Endothelial cell (in vitro differentiated cells): ENCODE measurements at places on chromosomes 12 and 14. TPM values are rescaled to one million over a fixed set of nuclear protein-coding genes. Genes with fewer than 3 reads are reported as not detected.

The HOXC10 gene
- total RNA-seq: 1.9 TPM

DNA sequence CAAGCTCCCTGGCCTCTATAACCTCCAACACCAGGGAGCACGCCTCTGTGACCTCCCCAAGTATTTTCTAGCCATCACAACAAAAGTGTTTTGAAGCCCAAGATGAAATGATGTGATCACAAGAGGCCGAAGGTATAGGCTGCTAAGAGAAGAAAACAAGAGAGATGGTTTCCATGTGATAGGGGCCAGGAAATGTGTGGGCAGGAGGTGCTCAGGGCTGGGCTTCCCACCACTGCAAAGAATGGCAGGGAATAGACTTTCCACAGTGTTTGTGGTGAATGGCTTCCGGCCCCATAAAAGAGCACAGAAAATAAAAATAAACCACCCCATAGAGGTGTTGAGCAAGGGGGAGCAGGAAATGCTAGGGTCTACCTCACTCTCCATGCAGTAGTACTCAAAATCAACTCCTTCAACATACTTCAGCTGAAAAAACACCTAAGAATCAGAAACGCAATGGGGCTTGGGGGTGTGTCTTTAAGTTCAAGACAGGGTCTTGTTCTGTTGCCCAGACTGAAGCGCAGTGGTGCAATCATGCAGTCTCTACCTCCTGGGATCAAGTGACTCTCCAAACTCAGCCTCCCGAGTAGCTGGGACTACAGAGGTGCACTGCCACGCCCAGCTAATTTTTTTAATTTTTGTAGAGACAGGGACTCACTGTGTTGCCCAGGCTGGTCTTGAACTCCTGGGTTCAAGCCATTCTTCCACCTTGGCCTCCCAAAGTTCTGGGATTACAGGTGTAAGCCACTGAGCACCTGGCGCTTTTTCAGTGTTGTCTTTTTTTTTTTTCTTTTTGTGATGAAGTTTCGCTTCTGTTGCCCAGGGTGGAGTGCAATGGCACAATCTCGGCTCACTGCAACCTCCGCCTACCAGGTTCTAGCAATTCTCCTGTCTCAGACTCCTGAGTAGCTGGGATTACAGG, 27.1 kb downstream of the DAD1 start:
- peak overlapping the region; percentile 32 for H3K27ac ChIP-seq
- no peak for DNase-seq
- H3K36me3 ChIP-seq: peaks cover 4% of the 10 kb centered on the region
- peaks cover 40% of the 10 kb centered on the region for H3K4me1 ChIP-seq
- H3K27me3 ChIP-seq: peaks cover 10% of the 10 kb centered on the region

- H3K27me3 ChIP-seq: peaks cover 7% of the 10 kb centered on the region
- DNase-seq: no peak
- H3K36me3 ChIP-seq: peaks cover 9% of the 10 kb centered on the region
- peaks cover 40% of the 10 kb centered on the region for H3K4me1 ChIP-seq
- H3K4me3 ChIP-seq: no peak overlapping the region
Measured at GRCh38 chr14:81521356-81521755, 12.3 kb downstream of the SEL1L start.

- no peak for DNase-seq
- peaks cover 11% of the 10 kb centered on the region for H3K27me3 ChIP-seq
- H3K36me3 ChIP-seq: peaks cover 3% of the 10 kb centered on the region
- H3K27ac ChIP-seq: no peak overlapping the region
- no peak overlapping the region for H3K4me3 ChIP-seq
Measured at GRCh38 chr12:34341362-34341733, 319.1 kb downstream of the ALG10 start.

- no peaks in the 10 kb centered on the region for H3K36me3 ChIP-seq
- no peak overlapping the region for H3K27ac ChIP-seq
- H3K4me3 ChIP-seq: no peak overlapping the region
- no peak for DNase-seq
- peaks cover 1% of the 10 kb centered on the region for H3K27me3 ChIP-seq
Measured at GRCh38 chr14:23173031-23173430, 10.4 kb downstream of the SLC7A8 start.

- no peaks in the 10 kb centered on the region for H3K36me3 ChIP-seq
- no peak for DNase-seq
- peak overlapping the region; percentile 2 for H3K4me3 ChIP-seq
- no peak overlapping the region for H3K27ac ChIP-seq
- H3K27me3 ChIP-seq: no peaks in the 10 kb centered on the region
- no peaks in the 10 kb centered on the region for H3K4me1 ChIP-seq
Measured at GRCh38 chr14:34693228-34693939, 21.0 kb downstream of the CFL2 start.

The FLRT2 gene
- 7.8 TPM for total RNA-seq

DNA sequence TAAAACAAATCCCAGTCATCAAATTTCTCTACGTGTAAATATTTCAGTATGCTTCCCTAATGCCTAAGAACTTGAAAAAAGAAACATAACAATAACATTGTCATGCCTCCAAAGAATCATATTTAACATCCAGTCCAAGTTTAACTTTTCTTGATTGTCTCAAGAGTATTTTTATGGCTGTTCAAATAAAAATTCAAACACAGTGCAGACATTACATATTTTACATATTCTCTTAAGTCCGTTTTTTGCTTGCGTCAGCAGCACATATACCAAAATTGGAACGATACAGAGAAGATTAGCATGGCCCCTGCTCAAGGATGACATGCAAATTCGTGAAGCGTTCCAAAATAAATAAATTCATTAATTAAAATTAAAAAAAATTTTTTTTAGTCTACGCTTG, 23.3 kb upstream of the EEA1 start:
- no peaks in the 10 kb centered on the region for H3K27me3 ChIP-seq
- H3K27ac ChIP-seq: no peak overlapping the region
- H3K36me3 ChIP-seq: peaks cover 9% of the 10 kb centered on the region
- H3K4me3 ChIP-seq: no peak overlapping the region
- H3K4me1 ChIP-seq: no peaks in the 10 kb centered on the region
- DNase-seq: no peak

GRCh38 chr14:33788161-33788560, 162.7 kb downstream of the EGLN3 start:
- no peak overlapping the region for H3K4me3 ChIP-seq
- H3K4me1 ChIP-seq: peaks cover 18% of the 10 kb centered on the region
- H3K36me3 ChIP-seq: no peaks in the 10 kb centered on the region
- H3K27me3 ChIP-seq: no peaks in the 10 kb centered on the region
- H3K27ac ChIP-seq: no peak overlapping the region
